ENCODE measurements at places on chromosomes 2 and 18. TPM values are rescaled to one million over a fixed set of nuclear protein-coding genes. Genes with fewer than 3 reads are reported as not detected.

The IL36B gene
- not detected for total RNA-seq

The GAL3ST2 gene
- not detected for total RNA-seq

The MARCHF4 gene
- not detected for total RNA-seq

The POU3F3 gene
- not detected for total RNA-seq

The RGPD6 gene
- total RNA-seq: 5.6 TPM

The PTPRN gene
- not detected for total RNA-seq

The STARD6 gene
- total RNA-seq: not detected

The SNRPD1 gene
- total RNA-seq: 101 TPM

The TFPI gene
- total RNA-seq: not detected

The CHST9 gene
- not detected for total RNA-seq

The LHCGR gene
- not detected for total RNA-seq

The GATA6 gene
- total RNA-seq: not detected

The MOB1A gene
- total RNA-seq: 163 TPM

The CCDC178 gene
- total RNA-seq: not detected

The SLC4A3 gene
- total RNA-seq: not detected

The MITD1 gene
- total RNA-seq: 59.2 TPM

The ANKRD30B gene
- total RNA-seq: not detected

The MAP4K4 gene
- total RNA-seq: 142 TPM

The C1QL2 gene
- not detected for total RNA-seq

The PLB1 gene
- total RNA-seq: 1.1 TPM

The SPP2 gene
- not detected for total RNA-seq

The PJVK gene
- 1.5 TPM for total RNA-seq

Data from activated CD4-positive, alpha-beta T cell treated with anti-CD3 and anti-CD28 coated beads, Interleukin-2, amount 10 ng/mL, durations not matched to agents 7 days and 5 days (primary cell).